DMS153 (cell line): ENCODE measurements at places on chromosomes 13 and 19.

- DNase-seq, result no peak
Measured at GRCh38 chr13:52348983-52349780, 56.8 kb downstream of the THSD1 start.

DNA sequence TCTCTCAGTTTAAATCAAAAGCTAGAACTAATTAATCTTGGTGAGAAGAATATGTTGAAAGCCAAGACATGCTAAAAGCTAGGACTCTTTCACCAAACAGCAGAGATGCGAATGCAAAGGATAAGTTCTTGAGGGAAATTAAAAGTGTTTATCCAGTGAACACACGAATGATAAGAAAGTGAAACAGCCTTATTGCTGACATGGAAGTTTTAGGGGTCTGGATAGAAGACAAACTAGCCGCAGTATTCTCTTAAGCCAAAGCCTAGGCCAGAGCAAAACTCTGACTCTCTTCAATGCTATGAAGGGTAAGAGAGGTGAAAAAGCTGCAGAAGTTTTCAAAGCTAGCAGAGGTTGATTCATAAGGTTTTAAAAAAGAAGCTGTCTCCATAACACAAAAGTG is 103.0 kb downstream of the UFM1 start:
- no peak for DNase-seq

DNA sequence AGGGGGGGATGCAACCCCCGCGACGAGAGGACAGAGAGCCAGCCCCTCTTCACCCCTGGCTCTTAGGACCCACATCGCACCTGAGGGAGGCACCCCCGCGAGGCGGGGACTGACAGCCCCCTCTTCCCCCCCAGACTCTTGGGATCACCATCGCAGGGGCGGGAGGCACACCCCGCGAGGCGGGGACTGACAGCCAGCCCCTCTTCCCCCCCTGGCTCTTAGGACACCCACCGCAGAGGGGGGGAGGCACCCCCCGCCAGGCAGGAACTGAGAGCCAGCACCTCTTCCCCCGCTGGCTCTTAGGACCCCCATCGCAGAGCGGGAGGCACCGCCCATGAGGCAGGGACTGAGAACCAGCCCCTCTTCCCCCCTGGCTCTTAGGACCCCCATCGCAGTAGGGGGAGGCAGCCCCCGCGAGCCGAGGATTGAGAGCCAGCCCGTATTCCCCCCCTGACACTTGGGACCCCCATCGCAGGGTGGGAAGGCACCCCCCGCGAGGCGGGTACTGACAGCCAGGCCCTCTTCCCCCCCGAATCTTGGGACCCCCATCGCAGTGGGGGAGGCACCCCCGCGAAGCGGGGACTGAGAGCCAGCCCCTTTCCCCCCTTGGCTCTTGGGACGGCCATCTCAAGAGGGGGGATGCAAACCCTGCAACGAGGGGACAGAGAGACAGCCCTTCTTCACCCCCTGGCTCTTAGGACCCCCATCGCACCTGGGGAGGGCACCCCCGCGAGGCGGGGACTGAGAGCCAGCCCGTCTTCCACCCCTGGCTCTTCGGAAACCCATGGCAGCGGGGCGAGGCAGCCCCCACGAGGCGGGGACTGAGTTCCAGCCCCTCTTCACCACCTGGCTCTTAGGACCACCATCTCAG is 2425.1 kb upstream of the PCDH20 start:
- DNase-seq, result no peak

DNA sequence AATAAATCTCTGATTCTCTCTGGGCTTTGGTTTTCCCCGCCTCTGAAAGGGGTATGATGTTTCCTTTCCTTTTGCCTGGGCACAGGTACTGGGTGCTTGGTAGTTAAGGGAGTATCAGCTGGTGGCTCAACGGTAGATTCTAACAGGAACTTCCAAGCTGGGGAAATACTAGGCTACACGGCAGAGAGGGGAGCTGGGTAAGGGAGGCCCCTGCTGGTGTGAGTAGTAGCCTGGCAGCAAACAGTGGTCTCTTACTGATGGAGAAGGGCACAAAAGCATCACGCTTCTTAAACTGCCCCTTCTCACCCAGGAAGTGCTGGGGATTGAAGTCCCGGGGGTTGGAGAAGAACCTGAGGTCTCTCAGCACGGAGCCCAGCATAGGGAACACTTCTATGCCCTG is 26.9 kb upstream of the CYP2A7 start:
- no peak for DNase-seq

DNA sequence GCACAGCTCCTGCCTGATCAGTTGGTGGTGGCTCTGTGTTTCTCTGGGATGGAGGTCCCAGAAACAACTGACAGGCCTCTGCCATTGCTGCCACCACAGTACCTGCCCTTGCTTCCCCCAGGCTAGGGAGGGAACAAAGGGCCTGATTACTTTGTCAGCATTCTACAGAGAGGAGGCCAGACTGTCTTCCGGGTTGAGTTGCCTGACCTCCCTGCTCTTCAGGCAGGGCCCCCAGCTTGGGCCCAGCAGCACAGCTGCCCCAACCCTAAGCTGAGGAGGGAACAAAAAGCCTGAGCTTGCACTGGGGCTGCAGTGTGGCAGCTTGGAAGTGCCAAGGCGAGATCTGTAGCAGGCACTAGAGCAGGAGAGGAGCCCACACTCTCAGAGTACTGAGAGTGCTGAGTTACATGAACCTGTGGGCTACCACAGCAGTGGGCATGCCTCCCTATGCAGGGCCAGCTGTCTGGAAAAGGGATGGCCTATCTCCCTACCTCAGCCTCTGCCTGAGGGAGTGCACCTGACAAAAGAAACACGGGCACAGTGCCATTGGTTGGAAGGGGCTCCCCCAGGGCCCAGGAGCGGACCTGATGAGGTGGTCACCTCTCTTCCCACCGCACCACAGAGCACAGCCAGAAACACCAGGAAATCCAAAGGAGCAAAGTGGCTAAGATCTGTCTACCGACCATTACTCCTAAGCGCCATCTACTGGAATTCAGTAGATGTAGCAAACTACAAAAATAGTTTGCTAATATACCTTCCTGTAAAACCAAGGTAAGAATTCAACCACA is 24.4 kb downstream of the SLC25A15 start:
- no peak for DNase-seq

DNA sequence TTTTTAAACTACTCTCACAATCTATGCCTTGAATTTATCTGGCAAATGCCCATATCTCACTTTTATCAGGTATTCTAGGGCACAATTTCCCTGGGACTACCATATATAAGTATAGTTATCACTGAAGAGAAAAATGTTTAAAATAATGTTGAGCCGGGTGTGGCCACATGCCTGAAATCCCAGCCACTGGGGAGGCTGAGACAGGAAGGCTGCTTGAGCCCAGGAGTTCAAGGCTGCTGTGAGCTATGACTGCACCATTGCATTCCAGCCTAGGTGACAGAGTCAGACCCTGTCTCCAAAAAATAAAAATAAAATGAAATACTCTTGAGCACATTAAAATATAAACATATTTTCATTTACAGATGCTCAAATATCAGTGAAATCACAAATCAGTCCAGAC is 4.1 kb downstream of the KATNAL1 start:
- DNase-seq, result no peak

DNA sequence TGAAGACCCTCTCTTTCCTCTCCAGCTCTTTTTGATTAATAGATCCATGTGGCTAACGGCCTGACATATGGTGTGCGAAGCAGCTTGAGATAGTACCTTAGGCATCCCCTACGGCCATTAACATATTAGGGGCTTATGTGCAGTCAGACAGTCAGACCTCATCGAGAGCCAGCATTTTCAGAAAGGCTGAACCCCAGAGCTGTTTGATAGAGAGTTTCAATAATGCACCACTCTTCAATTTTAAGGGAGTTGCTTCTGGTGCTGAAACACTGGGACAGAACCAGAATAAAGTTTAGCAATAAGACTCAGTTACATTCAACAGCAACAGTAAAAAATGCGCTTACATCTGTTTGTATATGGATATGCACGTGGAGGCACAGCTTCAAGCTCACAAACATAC is 10.8 kb downstream of the POU4F1 start:
- no peak for DNase-seq

- peak; percentile 95 for DNase-seq
Measured at GRCh38 chr13:109700176-109700575, 86.2 kb downstream of the IRS2 start.

GRCh38 chr13:85666356-85666755 is 132.9 kb downstream of the SLITRK6 start:
- DNase-seq, result no peak
